ENCODE measurements at places on chromosomes 12 and 14. TPM values are rescaled to one million over a fixed set of nuclear protein-coding genes. Genes with fewer than 3 reads are reported as not detected.
A peak's percentile ranks its signal among the peaks of the same experiment; 100 is the strongest.

GRCh38 chr14:68322940-68323620 is 469.8 kb downstream of the ZFP36L1 start:
- H3K27ac ChIP-seq: no peak overlapping the region
- no peak for DNase-seq

DNA sequence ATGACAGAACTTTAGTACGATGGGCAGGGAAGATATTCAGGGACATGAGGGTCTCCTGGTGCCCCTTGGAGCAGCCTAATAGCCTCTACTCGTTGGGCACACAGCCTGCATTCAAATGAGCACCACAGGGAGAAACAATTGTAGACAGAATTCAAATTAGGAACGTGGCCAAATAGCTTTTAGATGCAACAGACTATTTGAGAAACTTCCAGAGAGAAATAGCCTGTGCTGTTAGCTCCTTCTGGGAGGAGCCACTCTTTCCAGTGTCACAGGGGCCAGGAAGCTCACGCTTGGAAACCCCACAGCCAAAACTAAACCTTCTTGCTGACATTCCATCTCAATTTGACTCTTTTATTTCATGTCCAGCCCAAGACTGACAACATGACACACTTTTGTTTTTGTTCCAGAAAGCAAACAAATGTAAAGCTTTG is 114.5 kb downstream of the RPAP3 start:
- no peak overlapping the region for H3K4me3 ChIP-seq
- no peak for DNase-seq
- H3K4me1 ChIP-seq: no peaks in the 10 kb centered on the region
- H3K27ac ChIP-seq: no peak overlapping the region

- DNase-seq: no peak
- H3K27me3 ChIP-seq: no peaks in the 10 kb centered on the region
- H3K4me1 ChIP-seq: no peaks in the 10 kb centered on the region
- H3K36me3 ChIP-seq: no peaks in the 10 kb centered on the region
- H3K27ac ChIP-seq: no peak overlapping the region
Measured at GRCh38 chr12:123468786-123469185, 10.8 kb downstream of the SNRNP35 start.

DNA sequence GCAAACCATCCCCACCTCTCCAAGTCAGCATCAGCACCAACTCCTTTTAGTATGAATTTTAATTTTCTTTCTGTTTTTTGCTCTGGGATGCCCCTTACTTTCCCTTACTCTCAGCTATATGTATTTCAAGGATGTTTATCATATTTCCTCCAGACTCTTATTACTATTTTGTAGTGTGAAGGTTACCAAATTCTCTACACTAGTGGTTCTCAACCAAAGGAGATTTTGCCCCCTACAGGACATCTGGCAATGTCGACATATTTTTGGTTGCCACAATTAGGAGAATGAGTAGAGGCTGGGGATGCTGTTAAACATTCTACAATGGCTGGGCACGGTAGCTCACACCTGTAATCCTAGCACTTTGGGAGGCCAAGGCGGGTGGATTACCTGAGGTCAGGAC is 29.1 kb upstream of the SOS2 start:
- H3K27me3 ChIP-seq: no peaks in the 10 kb centered on the region
- no peak overlapping the region for H3K4me3 ChIP-seq
- no peaks in the 10 kb centered on the region for H3K4me1 ChIP-seq
- DNase-seq: no peak
- H3K27ac ChIP-seq: no peak overlapping the region

GRCh38 chr14:71384007-71384845 is 477.0 kb downstream of the PCNX1 start:
- peak; percentile 30 for DNase-seq
- H3K4me3 ChIP-seq: no peak overlapping the region
- H3K27me3 ChIP-seq: no peaks in the 10 kb centered on the region
- H3K4me1 ChIP-seq: peaks cover 16% of the 10 kb centered on the region
- no peaks in the 10 kb centered on the region for H3K36me3 ChIP-seq

- no peaks in the 10 kb centered on the region for H3K36me3 ChIP-seq
- H3K4me1 ChIP-seq: peaks cover 5% of the 10 kb centered on the region
- H3K4me3 ChIP-seq: no peak overlapping the region
- DNase-seq: no peak
- no peak overlapping the region for H3K27ac ChIP-seq
Measured at GRCh38 chr12:110555577-110556406, 27.3 kb downstream of the PPTC7 start.

- no peaks in the 10 kb centered on the region for H3K36me3 ChIP-seq
- no peak overlapping the region for H3K27ac ChIP-seq
- H3K4me3 ChIP-seq: no peak overlapping the region
- H3K27me3 ChIP-seq: no peaks in the 10 kb centered on the region
Measured at GRCh38 chr12:4809013-4809448, 88.8 kb downstream of the GALNT8 start.

GRCh38 chr12:107130830-107131611 is 37.7 kb upstream of the CRY1 start:
- H3K27ac ChIP-seq: no peak overlapping the region
- H3K4me3 ChIP-seq: no peak overlapping the region
- no peak for DNase-seq

DNA sequence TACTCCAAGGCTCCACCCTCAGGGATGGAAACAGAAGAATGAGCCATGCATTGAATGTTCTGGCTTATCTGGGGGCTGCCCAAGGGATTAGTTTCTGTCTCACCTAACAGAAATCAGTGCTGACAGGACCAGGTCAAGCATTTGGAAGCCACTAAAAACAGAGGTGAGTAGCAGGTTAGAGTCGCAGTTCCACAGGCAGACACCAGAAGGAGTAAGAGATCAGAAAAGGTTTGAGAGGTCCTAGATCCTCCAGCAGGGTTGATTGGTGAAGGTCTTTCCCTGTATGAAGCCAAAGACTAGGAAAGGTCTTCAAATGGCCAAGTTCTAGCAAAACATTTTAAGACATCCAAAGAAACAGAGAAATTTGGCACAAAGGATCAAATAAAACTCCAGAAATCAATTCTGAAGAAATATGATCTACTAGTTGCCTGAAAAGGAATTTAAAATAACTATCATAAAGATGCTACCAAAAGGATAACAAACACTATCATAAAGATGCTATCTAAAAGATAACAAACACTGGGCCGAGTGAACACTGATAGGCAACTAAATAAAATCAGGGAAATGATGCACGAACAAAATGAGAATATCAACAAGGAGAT is 19.5 kb upstream of the TTC9 start:
- H3K27ac ChIP-seq: no peak overlapping the region
- H3K36me3 ChIP-seq: no peaks in the 10 kb centered on the region
- no peak overlapping the region for H3K4me3 ChIP-seq
- no peaks in the 10 kb centered on the region for H3K27me3 ChIP-seq

DNA sequence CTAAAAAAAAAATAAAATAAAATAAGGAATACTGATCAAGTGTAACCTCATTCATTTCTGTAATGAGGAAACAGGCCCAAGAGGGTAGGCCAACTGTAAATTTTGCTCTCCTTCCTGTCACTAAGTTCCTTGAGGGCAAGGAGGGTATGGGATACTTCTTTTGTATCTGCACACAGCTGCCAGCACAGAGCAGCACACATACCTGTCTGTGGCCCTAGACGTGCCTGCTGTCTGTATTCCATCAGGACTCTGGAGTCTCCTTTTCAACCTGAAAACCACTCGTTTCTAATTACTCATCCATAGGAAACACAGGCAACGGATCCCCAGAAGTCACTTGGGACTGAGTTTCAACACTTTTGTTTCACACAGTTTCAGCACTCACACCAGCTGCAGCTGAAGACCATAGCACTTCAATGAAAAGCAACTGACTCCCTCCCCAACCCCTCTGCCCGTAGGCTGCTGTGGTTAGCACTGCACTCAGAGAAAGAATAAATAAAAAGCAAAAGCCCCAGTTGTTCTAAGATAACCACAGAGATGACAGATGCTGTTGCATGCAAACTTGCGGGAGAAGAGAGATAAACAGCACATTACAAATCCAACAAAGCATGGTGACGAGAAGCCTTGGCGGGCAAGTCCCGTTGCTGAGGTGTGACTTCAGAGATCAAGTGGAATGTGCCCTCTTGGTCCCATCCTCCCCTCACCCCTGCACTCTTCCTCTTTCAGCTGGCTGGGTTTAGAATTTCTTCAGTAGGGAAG is 24.9 kb downstream of the CRACR2A start:
- H3K36me3 ChIP-seq: no peaks in the 10 kb centered on the region
- H3K4me3 ChIP-seq: no peak overlapping the region
- H3K4me1 ChIP-seq: no peaks in the 10 kb centered on the region

GRCh38 chr14:103846543-103847450 is 578 bp downstream of the PPP1R13B start:
- peak; percentile 76 for DNase-seq
- H3K36me3 ChIP-seq: no peaks in the 10 kb centered on the region
- H3K27me3 ChIP-seq: no peaks in the 10 kb centered on the region
- H3K4me1 ChIP-seq: peaks cover 21% of the 10 kb centered on the region
- peak overlapping the region; percentile 80 for H3K4me3 ChIP-seq

GRCh38 chr14:53356361-53357150 is 203.4 kb upstream of the DDHD1 start:
- no peak for DNase-seq
- H3K27ac ChIP-seq: no peak overlapping the region
- H3K4me1 ChIP-seq: no peaks in the 10 kb centered on the region
- no peaks in the 10 kb centered on the region for H3K27me3 ChIP-seq
- no peaks in the 10 kb centered on the region for H3K36me3 ChIP-seq

DNA sequence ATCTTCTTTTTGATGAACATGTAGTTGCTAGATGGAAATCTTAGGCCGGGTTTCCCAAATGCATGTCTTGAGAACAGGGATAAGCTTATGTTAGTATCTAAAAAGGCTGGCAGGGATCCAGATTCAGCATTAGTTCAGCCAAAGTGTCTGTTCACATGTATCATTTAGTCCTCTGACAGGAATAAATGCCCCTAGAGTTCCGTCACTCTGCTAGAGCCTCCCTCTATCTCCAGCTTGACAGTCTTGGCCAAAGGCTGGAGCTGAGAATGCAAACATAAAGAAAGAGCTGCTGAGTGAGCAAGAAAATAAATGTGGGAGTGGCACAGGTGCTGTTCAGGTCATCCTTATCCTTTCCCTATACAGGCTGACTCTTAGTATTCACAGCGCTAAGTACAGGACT is 13.8 kb upstream of the NELL2 start:
- H3K27ac ChIP-seq: no peak overlapping the region
- no peaks in the 10 kb centered on the region for H3K4me1 ChIP-seq
- H3K4me3 ChIP-seq: no peak overlapping the region
- no peaks in the 10 kb centered on the region for H3K36me3 ChIP-seq
- DNase-seq: no peak

- H3K36me3 ChIP-seq: no peaks in the 10 kb centered on the region
- no peaks in the 10 kb centered on the region for H3K4me1 ChIP-seq
- no peak overlapping the region for H3K27ac ChIP-seq
- no peak overlapping the region for H3K4me3 ChIP-seq
Measured at GRCh38 chr14:33602396-33602795, 348.5 kb downstream of the EGLN3 start.

DNA sequence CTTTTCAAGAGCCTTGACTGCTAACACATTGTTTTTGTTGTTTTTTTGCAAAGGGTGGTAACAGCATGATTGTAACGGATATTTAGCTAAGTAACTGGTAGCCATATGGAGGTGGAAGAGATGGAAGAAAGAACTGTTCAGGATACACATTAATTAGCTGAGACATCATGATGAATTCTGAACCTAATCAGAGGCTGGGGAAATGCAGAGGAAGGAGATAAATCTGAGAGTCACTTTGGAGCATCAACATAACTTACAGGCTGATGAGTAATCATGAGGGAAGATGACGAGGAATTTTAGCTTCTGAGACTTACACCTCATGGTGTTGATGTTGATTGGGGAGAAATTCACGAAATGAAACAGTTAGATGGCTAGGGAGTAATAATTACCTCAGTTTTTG is 62.3 kb downstream of the NIN start:
- no peak for DNase-seq
- H3K27ac ChIP-seq: peak overlapping the region; percentile 81
- H3K4me1 ChIP-seq: peaks cover 57% of the 10 kb centered on the region
- H3K36me3 ChIP-seq: no peaks in the 10 kb centered on the region

GRCh38 chr14:61335049-61335448 is 13.7 kb downstream of the PRKCH start:
- no peaks in the 10 kb centered on the region for H3K27me3 ChIP-seq
- DNase-seq: no peak
- no peaks in the 10 kb centered on the region for H3K4me1 ChIP-seq
- no peaks in the 10 kb centered on the region for H3K36me3 ChIP-seq
- no peak overlapping the region for H3K4me3 ChIP-seq

GRCh38 chr12:128982933-128983332 is 129.7 kb downstream of the GLT1D1 start:
- H3K27me3 ChIP-seq: no peaks in the 10 kb centered on the region
- DNase-seq: no peak
- H3K27ac ChIP-seq: no peak overlapping the region
- no peaks in the 10 kb centered on the region for H3K36me3 ChIP-seq

DNA sequence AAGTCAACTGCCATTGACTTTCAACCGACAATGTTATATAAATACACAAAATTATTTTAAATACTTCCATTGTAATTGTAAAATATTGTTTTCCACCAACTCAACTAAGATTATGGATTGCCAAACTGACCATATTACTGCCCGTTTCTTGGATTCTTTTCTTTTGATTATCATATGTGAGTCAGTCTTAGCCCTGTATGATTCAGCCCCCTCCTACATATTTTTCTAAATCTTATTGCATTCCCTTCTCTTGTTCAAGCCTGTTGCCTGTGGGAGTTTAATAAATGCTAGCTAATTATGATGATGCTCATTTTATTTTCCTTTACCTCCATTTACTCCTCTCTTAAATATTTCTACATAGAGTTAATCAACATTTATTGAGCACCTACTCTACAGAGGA is 6.8 kb downstream of the RASSF9 start:
- H3K4me1 ChIP-seq: peaks cover 10% of the 10 kb centered on the region
- no peak for DNase-seq
- no peak overlapping the region for H3K4me3 ChIP-seq
- H3K27ac ChIP-seq: no peak overlapping the region
- no peaks in the 10 kb centered on the region for H3K27me3 ChIP-seq

DNA sequence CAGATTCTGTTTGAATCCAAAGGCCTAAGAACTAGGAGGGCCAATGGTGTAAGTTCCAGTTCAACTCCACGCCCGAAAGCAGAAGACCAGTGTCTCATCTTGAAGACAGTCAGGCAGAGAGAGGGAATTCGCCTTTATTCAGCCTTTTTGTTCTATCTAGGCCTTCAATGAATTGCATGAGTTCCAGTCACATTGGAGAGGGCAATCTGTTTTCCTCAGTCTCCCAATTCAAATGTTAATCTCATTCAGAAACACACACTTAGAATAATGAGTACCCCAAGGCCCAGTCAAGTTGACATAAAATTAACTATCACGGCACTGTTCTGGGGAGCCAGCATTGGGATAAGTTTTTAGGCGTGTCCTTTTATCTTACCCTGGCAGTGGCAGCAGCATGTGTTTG is 65.8 kb downstream of the C14orf39 start:
- H3K4me1 ChIP-seq: no peaks in the 10 kb centered on the region
- H3K4me3 ChIP-seq: no peak overlapping the region
- no peaks in the 10 kb centered on the region for H3K36me3 ChIP-seq
- no peaks in the 10 kb centered on the region for H3K27me3 ChIP-seq

FOXJ2 gene
- 5.6 TPM for total RNA-seq

ART4 gene
- total RNA-seq: 1.8 TPM

SMIM41 gene
- total RNA-seq: 0.20 TPM

HOXC10 gene
- total RNA-seq: not detected

RASSF9 gene
- total RNA-seq: 2.8 TPM

RDH11 gene
- 21.6 TPM for total RNA-seq

PLEKHG7 gene
- 0.55 TPM for total RNA-seq

DIO2 gene
- total RNA-seq: 0.32 TPM

CCDC177 gene
- total RNA-seq: not detected

SDSL gene
- 6.8 TPM for total RNA-seq

NPC2 gene
- total RNA-seq: 110 TPM

Data from pancreas (tissue), 10 donors.